RPMI8226 (cell line): ENCODE measurements at places on chromosomes 12 and 14.

DNA sequence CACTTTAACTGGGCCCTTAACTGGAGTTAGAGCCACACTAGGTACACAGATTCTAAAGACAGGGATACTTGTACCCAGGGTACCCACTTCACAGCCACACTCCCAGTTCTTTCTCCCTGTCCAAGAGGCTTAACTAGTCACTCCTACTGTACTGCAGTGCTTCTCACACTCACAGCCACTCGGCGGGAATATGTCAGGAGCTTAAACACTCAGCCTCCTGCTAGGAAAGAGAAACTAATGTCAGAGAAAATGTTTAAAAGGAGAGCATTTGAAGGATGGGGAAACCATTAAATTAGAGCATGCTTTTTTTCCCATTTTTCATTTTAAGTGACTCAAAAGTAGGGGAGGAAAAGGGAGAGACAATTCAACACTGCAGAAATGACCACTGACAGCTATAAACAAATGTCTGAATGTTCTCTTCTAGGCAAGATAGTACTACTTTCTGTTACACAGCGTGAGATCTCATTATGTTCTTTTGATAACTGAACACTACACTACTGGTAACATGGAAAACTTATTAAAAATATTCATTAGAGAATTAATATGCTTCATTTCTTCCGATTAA is 22.9 kb upstream of the MDM1 start:
- DNase-seq: no peak

GRCh38 chr12:102534899-102535298 is 54.5 kb upstream of the IGF1 start:
- DNase-seq: no peak

- DNase-seq: peak; percentile 45
These were observed 42.4 kb downstream of the CKAP4 start for GRCh38 chr12:106205208-106206069.

DNA sequence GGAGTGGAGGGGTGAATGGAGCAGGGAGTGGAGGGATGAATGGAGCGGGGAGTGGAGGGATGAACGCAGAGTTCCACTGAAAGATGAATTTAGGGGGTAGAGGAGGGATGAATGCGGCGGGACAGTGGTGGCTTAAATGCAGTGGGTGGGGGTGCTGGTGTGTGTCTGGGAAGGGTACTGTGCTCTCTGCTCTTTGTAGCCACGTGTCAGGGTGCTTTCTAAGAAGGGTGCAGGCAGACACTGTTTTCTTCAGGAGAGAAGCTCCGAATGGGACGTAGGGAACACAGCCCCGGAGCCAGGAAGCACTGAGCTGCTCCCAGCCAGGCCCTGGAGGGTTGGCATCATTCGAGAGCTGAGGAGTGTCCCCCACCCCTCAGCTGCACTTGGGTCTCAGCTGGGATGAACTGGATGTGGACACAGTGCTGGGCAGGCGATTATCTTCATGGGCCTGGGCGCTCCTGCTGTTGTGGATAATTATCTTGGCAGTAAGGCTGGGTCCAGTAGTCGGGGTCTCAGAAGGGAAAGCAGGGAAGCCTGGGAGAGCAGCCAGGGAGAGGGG is 9.5 kb upstream of the CEP170B start:
- no peak for DNase-seq

- no peak for DNase-seq
These were observed 18.8 kb upstream of the PIK3C2G start for GRCh38 chr12:18242380-18243089.

GRCh38 chr14:51314321-51315015 is 74.4 kb downstream of the TMX1 start:
- no peak for DNase-seq

- no peak for DNase-seq
These were observed 15.9 kb downstream of the RAB35 start for GRCh38 chr12:120100630-120101029.

DNA sequence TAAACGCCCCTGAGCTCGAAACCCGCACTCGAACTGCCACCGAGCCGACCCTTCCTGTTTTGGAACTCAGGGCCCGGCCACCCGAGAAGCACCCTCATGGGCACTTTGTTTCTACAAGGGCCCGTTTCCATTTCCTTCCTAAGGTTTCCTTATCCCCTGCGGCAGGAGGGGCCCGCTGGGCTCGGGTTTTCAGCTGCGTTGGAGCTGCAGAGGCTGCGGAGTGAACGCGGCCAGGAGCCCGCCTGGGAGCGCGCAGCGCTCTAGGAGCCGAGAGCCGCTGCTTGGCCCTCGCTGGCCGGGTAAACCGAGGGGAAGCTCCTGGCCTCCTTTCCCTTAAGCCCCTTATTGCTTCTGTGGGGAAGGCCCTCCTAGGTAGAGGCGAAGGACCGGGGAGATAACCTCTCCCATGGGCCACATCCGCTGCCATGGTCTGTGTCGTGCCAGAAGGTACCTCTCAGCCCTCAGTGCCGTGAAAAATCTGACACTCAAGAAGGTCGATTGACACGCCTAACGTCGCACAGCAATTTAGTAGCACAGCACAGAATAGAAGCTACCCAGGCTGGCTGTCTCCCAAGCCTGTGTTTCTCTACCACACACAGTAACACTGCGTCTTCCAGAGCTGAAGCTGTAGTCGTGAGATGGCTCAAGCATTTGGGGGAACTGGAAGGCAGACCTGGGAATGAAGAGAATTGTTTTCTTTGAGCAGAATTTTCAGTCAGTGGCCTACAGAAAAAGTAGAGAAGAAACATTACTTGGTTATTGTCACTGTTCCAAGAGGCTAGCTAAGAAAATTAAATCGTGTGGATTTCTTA is 12.9 kb upstream of the CALM1 start:
- peak; percentile 17 for DNase-seq

GRCh38 chr14:101116486-101117130 is 213.1 kb upstream of the RTL1 start:
- no peak for DNase-seq

DNA sequence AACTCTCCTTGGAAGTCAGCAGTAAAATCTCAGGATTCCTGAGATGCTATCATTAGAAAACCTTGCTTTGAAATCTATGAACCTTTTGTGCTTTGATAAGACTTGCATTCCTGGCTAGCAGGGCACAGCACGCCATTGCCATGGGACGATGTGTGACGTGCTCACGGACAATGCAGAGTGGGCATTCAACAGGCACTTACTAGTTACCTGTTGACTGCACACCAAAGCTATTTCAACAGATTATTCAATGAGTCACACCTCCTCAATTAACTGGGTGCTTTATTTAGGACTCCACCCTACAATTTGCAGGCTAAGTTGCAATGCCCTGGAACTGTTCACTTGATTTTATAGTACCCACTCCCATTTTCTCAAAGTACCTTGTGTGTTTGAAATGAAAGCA is 11.3 kb downstream of the NOS1 start:
- DNase-seq: no peak

GRCh38 chr14:65849091-65849490 is 436.6 kb downstream of the FUT8 start:
- DNase-seq: no peak

DNA sequence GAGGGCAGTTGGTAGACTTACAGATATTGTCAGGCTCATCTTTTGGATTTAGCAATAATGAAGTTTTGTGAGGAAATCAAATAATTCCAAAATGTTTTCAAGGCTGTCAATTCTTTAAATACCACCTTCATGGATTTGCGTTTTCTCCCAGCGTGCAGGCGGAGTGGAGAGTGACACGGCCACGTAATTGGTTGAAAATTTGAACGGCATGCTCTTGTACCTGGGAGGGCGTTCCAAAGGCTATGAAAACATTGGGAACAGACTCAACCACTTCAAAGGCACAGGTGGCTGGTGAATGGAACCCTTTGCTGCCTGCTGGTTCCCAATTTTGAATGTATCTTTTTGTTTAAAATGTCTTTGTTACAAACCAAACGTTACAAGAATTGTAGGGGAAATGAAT is 12.4 kb downstream of the SMIM41 start:
- DNase-seq: no peak

GRCh38 chr12:45050751-45051571 is at the start of gene DBX2:
DBX2 (minus strand) TSS chr12:45051099; CDS start chr12:45050927, 172 bp downstream.
- no peak for DNase-seq

GRCh38 chr12:124073356-124074035 is 100.5 kb downstream of the ZNF664 start:
- no peak for DNase-seq

GRCh38 chr14:24297190-24297964 is 2.2 kb downstream of the DHRS1 start:
- DNase-seq: peak; percentile 22

DNA sequence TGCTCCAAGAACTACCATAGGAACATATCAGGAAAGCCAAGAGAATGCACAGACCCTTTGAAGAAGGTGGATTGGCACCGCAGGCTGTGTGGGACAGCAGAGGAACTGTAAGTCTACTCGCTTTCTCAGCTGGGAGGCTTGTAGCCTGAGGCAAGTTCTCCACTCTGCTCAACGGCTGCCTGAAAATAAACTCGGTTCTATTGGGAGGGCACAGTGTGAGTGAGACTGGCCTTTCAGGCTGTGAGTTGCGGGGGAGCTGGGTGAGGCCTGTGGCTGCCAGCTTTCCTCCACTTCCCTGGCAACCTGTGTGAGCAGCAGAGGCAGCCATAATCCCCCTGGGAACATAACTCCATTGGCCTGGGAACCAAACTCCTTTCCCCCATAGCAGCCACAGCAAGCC is 132.1 kb downstream of the ANKS1B start:
- no peak for DNase-seq

DNA sequence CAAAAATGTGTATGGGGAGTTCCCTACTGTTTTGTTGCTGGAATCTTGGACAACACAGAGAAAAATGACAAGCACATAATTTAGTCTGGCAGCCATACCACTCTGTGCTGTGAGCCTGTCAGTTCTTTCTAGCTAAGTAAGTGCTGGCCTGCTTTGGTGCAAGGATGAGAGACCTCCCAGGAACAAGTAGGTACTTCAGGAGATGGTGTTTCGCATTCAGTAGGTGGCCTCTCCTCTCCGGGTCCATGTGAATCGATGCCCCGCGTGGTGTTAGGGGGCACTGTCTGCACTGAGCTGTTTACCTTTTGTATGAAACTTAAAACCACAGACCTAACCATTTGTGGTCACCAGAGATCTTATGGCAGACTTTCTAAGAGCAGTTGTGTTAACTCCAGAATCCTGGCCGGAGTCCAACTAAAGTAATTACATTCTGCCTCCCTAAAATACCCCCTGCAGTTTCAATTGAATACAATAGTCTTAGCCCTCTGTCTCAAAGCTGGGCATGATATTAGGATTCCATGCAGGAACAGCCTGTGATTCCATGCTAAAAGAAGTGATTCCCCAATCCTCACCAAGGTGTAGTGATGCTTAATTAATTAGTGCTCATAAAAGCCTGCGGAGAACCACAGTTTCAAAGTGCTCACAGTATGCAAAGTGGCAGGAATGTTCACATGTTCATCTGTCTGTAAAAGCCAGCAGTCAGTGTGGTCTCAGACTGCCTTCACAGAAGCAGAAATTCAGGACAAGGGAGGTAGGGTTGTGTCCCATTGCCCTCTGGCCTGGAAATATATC is 64.2 kb downstream of the LLPH start:
- peak; percentile 89 for DNase-seq

GRCh38 chr12:63305901-63306875 is 155.2 kb upstream of the AVPR1A start:
- no peak for DNase-seq

DNA sequence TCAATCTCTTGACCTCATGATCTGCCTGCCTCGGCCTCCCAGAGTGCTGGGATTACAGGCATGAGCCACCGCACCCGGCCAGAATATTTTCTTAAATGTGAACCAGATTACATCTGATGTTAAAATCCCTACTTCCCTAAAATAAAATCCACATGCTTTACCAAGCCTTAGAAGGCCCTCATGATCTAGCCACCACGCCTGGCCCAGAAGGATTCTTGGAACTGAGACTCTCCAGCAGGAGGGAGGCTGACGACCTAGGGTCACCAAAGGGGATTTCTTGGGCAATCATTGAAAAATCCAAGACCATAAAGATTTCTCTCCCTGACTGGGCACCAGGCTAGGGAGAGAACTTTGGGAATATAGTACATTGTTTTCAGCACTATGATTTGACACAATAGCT is 25.2 kb upstream of the RASSF3 start:
- DNase-seq: no peak

DNA sequence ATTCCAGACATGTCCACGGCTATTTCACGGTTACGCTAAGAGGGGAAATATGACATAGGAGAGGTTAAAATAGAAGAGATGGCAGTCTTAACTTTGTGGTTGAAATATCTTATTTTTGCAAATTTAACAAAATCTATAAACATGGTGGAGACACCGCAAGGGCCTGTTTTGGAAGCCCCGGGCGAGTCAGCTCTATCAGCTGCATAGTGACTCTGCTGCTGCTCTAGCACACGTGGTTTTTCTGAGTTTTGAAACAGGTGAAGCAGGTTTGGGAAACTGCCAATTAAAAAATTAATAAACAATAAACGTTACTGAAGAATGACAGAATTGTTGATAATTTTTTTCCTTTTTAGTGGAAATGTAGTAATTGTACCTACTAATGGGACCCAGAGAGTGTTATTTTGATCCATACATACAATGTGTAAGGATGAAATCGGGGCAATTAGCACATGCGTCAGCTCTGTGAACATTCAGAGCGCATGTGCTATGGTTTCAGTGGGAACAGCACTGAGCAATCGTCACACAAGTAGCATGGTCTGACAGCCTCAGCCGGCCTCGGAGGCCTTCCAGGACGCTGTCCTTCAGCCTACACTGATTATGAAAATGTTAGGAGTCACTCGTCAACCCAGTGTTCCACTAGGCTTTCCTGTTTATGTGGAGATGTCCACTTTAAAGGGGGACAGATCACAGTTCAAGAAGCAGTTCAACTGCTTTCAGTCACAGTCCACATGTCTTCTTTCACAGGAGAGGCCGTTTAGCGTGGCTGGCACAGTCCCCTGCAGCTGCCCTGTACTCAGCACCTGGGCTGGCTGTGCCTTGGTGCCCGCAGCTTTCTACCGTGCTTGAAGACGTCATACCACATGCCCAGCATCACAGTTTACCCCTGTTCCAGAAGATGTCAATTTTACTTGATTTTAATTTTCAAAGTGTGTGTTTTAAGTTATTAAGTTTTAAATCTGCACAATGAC is 51.8 kb downstream of the MOK start:
- DNase-seq: no peak

- no peak for DNase-seq
These were observed 118.9 kb downstream of the SLC25A47 start for GRCh38 chr14:100442036-100442435.

DNA sequence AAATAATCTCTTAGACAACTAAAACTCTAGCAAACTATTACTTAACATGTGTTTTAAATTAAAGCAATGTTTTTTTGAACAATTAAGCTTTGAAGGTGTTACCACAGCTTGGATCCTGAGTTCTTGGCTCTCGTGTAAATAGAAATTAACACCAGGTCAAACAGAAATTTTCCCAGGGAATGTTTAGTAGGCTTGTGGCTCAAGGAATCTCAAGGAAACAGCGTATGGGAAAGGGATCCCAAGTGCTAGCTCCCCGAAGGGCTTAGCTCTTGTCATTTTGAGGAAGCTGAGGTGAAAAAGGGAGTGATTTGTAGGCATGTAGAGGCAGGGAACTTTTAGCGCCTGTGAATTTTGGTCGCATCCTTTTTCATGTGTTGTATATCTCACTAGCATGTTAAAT is 11.4 kb downstream of the KNTC1 start:
- DNase-seq: no peak

DNA sequence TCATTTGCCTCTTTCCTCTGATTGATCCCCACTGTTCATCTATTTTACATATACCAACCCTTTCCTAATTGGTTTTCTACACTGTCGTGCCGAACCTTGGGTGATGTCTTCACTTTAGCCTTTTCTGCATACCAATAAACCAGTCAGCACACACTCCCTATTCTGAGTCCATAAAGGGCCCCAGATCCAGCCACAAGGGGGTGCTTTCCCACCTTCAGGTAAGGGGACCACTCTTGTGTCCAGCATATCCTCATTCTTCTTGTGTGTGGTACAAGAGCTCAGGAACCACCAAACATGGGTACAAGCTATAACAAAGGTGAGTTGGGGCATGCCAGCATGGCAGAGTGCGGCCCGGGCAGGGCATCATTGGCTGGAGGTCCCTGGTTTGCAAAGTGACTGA is 859.8 kb downstream of the FSCB start:
- no peak for DNase-seq
